ENCODE measurements at places on chromosomes 7 and 10.

DNA sequence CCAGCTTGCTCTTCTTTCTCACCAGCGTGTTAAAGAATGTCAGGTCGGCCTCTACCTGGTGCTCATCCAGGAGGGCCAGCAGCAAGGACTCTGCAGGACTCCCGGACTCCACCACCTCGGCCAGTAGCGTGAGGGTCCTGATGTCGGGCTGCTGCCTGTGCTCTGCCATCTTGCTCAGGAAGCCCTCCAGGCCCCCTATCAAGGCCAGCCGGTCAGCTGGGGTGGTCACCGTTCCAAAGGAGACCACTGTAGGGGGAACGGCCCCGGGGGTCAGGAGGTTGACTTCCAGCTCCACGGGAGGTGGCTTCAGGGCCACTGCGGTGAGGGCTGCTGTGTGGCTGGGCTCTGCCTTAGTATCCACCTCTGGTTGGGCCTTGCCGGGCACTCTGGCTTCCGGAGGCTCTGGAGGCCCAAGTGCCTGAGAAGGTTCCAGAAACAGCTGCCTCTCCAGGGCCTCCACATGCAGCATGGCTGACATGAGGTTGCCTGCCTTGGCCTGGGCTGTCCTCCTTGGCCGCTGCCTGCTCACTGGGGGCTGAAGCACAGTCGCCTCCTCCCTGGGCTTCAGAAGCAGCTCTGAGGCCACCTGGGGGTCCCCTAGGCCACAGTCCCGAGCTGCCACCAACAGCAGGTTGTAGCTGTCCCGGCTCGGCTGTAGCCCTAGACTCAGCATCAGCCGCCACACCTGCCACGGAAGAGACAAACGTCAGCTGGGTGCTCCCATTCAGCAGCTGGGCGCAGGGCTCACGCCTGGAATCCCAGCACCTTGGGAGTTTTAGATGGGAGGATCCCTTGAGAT, 13.5 kb downstream of the PTCD1 start:
- no peak for ATAC-seq
- no peak overlapping the region for H3K27ac ChIP-seq
- H3K4me1 ChIP-seq: no peaks in the 10 kb centered on the region
- H3K27me3 ChIP-seq: no peaks in the 10 kb centered on the region
- H3K36me3 ChIP-seq: no peaks in the 10 kb centered on the region

GRCh38 chr10:96642973-96643372, 56.2 kb upstream of the TM9SF3 start:
- H3K27ac ChIP-seq: no peak overlapping the region
- no peaks in the 10 kb centered on the region for H3K4me1 ChIP-seq
- H3K36me3 ChIP-seq: no peaks in the 10 kb centered on the region
- H3K27me3 ChIP-seq: no peaks in the 10 kb centered on the region
- no peak overlapping the region for H3K4me3 ChIP-seq
- ATAC-seq: no peak

DNA sequence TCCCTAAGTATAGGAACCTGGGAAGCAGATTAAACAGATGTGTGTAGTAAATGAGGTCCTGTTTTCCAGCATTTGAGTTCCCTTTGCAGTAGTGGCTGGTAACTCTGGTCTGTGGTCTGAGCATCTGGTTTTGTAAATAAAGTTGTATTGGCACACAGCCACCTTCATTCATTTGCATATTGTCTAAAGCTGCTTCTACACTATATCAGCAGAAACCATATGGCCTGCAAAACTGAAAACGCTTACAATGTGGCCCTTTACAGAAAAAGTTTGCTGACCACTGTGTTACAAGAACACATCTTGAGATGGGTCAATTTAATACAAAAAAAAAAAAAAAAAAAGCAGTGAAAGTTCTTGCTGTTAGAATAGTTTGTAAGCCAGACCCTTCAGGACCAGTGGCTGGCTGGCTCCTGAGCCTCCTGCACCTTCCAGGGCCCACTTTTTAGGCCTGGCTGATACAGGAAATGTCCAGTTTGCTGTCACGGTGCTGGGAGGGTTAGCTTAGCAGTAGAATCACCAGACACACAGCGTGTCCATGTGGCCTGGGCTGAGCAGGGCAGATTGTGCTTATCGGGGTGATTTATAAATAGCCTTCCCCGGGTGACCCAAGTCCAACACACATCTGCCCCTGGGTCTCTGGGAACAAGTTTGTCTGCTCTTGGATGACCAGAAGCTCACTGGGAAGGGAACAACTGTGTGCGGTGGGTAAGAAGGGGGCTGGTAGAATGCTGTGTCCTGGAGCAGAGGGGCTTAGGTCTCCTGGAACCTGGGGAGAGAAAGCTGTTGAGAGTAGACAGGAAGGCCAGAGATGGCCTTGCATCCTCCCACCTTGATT, 1.4 kb downstream of the C10orf71 start:
- no peak for ATAC-seq

GRCh38 chr10:64458306-64458705, 937.1 kb downstream of the REEP3 start:
- H3K27ac ChIP-seq: no peak overlapping the region
- H3K4me1 ChIP-seq: no peaks in the 10 kb centered on the region
- no peak overlapping the region for H3K4me3 ChIP-seq
- ATAC-seq: no peak
- no peaks in the 10 kb centered on the region for H3K36me3 ChIP-seq
- H3K27me3 ChIP-seq: no peaks in the 10 kb centered on the region

DNA sequence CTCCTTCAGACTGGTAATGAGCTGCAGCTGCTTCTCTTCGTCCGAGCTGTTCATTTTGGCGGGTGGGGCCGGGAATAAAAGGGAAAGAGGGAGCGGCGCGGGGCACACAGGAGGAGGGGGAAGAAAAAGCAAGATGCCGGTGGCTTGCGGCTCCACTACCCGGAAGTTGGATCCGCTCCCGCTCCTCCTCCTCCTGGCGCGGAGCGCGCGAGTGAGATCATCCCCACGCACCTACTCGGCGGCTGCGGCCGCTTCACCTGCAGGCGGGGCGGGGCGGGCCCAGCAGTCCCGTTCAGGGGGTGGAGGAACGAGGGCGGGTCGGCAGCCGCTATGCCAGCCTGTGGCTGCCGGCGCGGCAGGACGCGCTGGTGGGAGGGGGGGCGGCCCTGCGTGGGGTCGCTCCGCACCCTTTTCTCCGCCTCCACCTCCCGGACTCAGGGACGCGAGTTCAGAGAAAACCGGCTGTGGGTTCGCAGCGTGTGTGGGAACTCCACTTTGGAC, at the start of gene SHTN1:
Gene SHTN1, minus strand, starts transcription at position 162 of the 501 bp plus-strand sequence. Its CDS starts 108 bp downstream, at position 54.
- peak; percentile 71 for ATAC-seq
- peaks cover 38% of the 10 kb centered on the region for H3K27me3 ChIP-seq
- no peaks in the 10 kb centered on the region for H3K36me3 ChIP-seq
- peaks cover 3% of the 10 kb centered on the region for H3K4me1 ChIP-seq

- ATAC-seq: no peak
- no peak overlapping the region for H3K27ac ChIP-seq
- peaks cover 4% of the 10 kb centered on the region for H3K27me3 ChIP-seq
- H3K4me1 ChIP-seq: no peaks in the 10 kb centered on the region
Observed at GRCh38 chr7:101146-102046, 91.0 kb upstream of the FAM20C start.

DNA sequence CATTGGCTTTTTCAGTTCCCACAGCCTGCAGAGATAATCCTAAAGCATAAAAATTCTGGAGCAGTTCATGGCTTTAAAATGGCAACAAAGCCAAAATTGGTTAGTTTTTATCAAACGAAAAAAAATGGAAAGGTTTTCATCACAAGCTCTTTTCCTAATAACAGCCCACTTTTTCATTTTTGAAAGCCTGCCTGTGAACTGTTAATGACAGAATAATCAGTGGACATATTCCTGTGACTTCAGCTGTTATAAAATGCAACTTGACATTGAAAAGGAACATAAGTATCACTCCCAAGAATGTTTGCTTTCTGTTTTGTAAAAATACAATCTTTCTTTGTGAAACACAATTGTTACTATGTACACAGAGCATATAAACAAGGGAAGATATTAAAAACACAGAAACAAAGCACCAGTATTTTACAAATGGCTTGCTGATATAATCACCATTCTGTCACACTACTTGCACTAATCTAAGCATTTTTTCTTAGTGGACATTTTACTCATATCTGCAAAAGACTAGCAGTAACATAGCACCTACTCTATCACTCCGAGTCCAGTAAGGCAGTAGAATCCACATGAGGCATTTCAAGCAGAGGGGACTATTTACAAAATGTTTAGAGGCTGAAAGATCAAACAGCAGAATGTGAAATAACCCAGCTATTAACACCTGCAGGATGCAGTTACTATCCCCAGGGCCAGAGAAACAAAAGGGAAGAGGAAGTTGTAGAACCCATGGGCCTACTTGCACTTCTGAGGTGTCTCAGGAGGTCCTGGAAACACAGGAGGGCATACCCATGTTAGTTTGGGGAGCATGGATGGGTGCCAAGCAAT, 26.4 kb downstream of the MACC1 start:
- no peaks in the 10 kb centered on the region for H3K36me3 ChIP-seq
- H3K4me3 ChIP-seq: no peak overlapping the region
- no peaks in the 10 kb centered on the region for H3K4me1 ChIP-seq
- no peak overlapping the region for H3K27ac ChIP-seq
- ATAC-seq: no peak
- H3K27me3 ChIP-seq: no peaks in the 10 kb centered on the region
